ENCODE measurements at places on chromosomes 5 and 9.

GRCh38 chr5:16906255-16906654, 29.8 kb downstream of the MYO10 start:
- DNase-seq = no peak

GRCh38 chr5:170439944-170440269, 50.7 kb upstream of the KCNMB1 start:
- DNase-seq = no peak

- no peak for DNase-seq
Observed at GRCh38 chr9:37100741-37101140, 19.6 kb upstream of the ZCCHC7 start.

DNA sequence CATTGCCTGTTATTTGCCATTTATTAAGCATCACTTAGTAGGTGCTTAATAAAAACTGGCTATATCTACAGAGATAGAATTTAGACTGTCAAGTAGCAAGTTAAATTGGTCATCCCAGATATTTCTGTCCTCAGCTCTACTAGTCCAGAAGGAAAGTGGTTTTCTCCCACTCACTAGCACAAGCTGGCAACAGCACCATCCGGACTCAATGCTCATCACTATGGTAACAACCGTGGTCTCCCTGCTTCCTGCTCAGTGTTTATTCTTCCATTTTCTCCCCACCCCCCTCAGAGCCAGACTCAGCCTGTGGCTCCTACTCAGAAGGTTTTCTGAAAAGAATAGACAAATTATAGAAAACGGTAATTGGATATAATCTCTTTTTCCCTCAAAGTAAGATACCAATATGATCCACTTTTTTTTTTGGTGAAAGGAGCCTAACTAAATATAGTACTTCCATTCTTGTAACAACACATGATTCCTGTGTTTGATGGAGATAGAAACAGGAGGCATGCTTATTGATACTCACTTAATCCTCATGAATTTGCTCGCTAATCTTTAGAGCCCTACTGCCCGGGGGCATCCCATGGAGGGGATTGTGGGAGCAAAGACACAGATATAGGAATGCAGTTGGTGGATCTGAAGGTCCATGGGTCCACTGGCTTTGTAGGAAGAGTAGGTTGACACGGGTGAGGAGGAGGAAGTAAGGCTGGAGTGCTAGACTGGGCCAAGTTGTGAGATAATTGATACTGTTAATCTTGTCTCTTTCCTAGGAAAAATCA, 191.4 kb downstream of the MAN2A1 start:
- DNase-seq = no peak

DNA sequence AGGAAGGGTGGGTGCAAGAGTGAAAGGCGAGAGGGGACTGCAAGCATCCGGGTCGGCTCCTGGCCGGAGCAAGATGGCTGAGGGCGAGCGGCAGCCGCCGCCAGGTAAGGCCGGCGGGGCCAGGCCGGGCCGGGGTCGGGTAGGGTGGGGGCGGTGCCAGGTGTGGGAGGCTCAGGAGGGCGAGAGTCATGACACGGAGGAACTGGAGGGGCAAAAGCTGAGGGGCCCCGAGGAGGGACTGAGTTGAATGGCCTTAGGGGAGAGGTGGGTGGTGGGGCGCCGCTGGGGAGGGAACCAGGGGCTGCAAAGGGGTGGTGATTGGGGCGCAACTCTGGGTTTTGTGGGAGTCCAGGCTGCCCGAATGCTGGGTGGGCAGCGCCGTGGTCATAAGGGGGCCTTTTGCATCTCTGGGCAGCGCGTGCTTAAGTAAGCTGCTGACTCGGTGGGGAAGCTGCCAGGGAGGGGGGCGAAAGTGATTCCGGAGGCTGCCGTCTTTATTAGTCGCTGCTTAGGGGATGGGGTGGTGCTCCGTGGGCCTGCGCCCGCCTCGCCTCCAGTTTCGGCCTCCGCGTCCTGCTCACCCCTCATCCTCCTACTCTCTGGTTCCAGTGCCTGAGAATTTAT, 425 bp downstream of the PTPA start:
- no peak for DNase-seq

DNA sequence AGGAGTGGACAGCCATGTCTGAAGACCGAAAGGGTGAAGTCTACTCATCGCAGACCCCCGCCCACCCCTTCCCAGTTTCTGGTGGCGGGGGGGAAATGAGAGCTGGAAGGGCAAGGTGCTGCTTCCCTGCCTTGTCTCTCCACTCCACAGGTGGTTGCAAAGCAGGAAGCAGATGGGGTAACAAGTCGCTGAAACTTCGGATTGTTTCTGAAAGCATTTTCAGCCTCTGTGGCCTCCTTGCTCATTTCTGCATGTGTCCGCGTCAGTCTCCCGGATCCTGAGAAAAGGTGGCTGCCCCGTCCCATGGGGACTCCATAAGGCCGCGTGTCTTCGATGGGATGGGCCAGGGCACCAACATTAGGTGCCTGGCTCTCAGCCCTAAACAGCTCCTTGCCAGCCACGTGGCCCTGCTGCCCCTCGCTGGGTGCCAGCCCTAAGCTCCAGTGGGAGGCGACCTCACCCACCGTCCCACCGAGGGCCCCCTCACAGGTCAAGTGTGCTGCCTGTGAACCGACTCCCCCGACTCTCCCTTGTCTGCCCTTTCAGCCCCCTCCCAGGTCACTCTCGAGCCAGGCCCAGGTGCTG, 971 bp downstream of the PHYKPL start:
- DNase-seq = no peak

- DNase-seq = no peak
Observed at GRCh38 chr5:56813302-56813701, 2.0 kb upstream of the MAP3K1 start.

GRCh38 chr5:120778491-120779484, 314.7 kb downstream of the PRR16 start:
- DNase-seq = no peak

Data from caudate nucleus (tissue), 63 donors.